NCI-H146 (cell line): ENCODE measurements at places on chromosomes 5 and 9.

GRCh38 chr5:64603676-64604075 lies 86.6 kb upstream of the SHISAL2B start:
- no peak for DNase-seq

DNA sequence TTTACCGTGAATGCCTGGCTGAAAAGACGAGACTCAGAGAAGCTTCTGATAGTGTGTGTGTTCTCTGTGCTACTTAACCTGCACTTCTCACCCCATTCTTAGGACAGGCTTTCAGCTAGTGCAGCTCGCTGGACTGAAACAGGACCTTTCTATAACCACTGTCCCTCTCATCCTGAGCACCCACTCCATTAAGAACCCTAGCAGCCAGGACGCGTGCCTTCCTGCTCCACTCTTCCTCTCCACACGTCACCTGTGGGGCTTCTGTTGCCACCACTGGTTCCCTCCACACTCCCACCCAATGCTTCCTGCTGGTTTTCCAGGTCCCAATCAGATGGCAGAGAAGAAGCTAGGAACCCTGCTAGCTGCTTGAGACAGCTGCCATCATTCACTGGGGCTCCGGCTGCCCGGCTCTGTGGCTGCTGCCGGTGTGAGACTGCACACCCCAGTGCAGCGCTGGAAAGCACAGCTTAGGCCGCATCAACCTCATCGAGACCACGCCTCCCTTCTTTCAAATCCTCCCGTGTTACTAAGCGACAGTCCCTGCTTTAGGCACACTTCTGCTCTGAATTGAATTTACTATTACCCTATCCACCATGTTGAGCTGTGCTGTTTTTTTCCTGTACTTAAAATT lies 44.0 kb downstream of the RNF130 start:
- no peak for DNase-seq

- DNase-seq: peak; percentile 4
These were observed 288.9 kb downstream of the RAB3C start for GRCh38 chr5:58871648-58872242.

DNA sequence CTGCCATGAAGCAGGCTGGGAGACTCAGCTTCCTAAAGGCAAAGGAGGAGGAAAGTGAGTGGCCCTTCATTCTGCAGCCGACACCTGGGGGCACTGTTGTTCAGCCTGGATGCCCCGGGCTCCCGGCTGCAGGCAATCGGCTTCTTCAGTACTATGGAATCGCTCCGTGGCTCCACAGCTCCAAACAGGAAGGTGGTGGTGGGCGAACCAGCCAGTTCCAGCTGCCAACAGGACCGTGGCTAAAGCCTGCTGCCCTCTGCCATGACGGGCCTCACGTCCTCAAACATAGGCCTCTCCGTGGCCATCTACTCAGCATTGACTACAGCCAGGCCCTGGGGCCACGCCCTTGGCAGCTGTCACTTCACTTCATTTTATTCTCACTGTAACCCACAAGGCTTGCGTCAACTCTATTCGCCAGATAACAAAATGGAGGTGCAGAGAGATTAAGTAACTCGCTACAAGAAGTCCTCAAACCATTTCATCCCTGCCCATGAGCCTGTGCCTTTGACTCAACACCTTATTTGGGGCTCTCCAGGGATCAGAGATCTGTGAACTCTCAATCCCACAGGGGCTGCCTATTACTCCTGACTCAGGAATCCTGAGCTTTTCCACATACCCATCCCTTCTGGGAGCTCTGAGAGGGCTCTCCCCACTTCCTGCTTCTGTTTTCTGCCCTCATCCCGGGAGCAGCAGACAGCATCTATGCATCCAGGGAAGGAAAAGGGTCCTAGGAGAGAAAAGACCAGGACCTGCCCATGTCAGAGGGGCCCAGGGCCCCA lies 38.0 kb downstream of the PAX5 start:
- peak; percentile 76 for DNase-seq

DNA sequence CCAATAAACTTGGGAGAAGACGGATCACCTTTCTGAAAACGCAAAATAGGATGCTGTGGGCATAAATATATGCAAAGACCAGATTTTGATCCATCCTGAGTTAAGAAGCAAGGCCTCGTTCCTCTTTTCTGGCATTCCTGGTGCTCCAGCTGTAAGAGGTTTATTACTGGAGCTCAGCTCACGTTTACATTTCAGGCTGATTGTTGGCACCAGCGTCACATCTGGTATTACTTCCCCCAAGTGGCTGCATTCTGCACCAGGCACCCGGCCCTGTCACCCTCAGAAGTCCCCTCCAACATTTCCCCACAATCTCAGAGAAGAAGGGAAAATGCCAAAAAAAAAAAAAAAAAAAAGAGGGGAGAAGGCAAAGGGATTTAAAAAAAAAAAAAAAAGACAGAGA lies 348.7 kb downstream of the SLIT3 start:
- no peak for DNase-seq
